ENCODE measurements at places on chromosomes 7 and 10. TPM values are rescaled to one million over a fixed set of nuclear protein-coding genes. Genes with fewer than 3 reads are reported as not detected.

MYOF gene
- total RNA-seq = 263 TPM

GPR22 gene
- not detected for total RNA-seq

OR2A1 gene
- under 0.01 TPM for total RNA-seq

TFR2 gene
- not detected for total RNA-seq

GNAT3 gene
- not detected for total RNA-seq

OR2F2 gene
- total RNA-seq = not detected

GDF2 gene
- not detected for total RNA-seq

FFAR4 gene
- total RNA-seq = not detected

ACTR3C gene
- total RNA-seq = under 0.01 TPM

EBF3 gene
- total RNA-seq = 16.5 TPM

CLRN3 gene
- total RNA-seq = not detected

PSTK gene
- 4.5 TPM for total RNA-seq
